ENCODE measurements at places on chromosomes 11 and 22.

- H3K27me3 ChIP-seq: no peaks in the 10 kb centered on the region
- H3K36me3 ChIP-seq: peaks cover 50% of the 10 kb centered on the region
- peaks cover 44% of the 10 kb centered on the region for H3K4me1 ChIP-seq
- H3K4me3 ChIP-seq: peak overlapping the region; percentile 93
Observed at GRCh38 chr11:70205766-70206165, 2.7 kb downstream of the FADD start.

DNA sequence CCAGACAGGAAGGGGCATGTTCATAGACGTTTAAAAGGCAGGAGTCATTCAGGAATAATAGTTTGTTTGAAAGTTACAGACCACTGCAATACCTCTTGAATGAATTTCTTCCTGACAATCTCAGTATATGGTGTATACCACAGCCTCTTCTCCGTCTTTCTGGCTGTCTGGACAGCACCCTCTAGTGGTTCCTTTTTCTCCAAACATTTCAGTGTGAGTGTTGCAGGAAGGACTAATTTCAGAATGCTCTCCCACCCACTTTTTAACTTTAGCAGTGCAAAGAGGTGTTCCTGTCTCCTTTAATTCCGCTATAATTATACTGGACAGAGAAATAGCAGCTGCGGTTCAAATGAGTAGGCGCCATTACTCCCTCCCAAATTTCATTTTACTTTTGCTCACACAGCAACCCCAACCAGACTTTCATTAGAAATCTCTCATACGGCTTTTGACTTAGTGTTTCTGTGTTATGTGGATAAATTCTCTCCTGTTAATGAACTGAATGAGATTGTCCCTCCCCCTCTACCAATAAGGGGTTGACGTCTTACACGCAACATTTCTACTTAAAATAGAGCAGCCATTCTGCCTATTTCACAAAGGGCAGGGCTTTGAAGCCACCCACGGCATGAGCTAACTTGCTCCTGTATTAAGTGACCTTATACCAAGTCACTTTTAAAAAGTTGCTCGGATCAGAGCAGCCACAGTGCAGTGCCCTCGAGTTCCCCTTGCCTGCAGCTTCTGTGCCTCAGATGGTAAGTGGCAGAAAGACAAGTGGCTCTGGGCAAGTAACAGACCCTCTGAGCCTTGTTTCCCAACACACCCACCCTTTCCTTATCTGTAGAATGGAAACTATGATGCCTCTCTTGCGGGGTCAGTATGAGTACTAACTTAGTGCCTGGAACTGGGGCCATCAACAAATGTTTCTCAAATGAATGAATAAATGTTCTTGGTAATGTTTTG, 368.6 kb downstream of the OPCML start:
- no peak overlapping the region for H3K27ac ChIP-seq
- H3K36me3 ChIP-seq: no peaks in the 10 kb centered on the region
- H3K4me1 ChIP-seq: no peaks in the 10 kb centered on the region
- H3K27me3 ChIP-seq: no peaks in the 10 kb centered on the region

GRCh38 chr11:113204280-113204679, 110.1 kb upstream of the TTC12 start:
- no peak overlapping the region for H3K4me3 ChIP-seq
- no peaks in the 10 kb centered on the region for H3K36me3 ChIP-seq
- peaks cover 14% of the 10 kb centered on the region for H3K27me3 ChIP-seq
- DNase-seq: no peak
- H3K4me1 ChIP-seq: peaks cover 7% of the 10 kb centered on the region

DNA sequence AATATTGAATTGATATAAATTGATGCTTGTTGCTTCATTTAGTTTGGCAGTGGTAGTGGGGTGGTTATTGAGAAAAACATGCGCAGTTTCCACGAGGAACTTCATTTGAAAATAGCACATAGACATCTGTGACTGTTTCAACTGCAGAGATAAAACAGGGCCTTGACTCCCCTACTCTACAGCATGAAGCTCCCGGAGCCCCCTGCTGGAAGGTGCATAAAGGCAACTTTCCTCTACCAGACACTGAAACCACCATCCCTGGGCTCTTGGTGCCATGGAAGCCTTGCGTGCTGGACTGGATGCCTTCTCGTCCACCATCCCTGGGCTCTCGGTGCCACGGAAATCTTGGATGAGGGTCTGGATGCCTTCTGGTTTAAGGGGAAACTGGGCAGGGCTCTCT, 195.9 kb downstream of the CSNK2A3 start:
- DNase-seq: peak; percentile 54
- H3K27ac ChIP-seq: no peak overlapping the region
- peaks cover 1% of the 10 kb centered on the region for H3K36me3 ChIP-seq
- H3K4me1 ChIP-seq: peaks cover 9% of the 10 kb centered on the region

DNA sequence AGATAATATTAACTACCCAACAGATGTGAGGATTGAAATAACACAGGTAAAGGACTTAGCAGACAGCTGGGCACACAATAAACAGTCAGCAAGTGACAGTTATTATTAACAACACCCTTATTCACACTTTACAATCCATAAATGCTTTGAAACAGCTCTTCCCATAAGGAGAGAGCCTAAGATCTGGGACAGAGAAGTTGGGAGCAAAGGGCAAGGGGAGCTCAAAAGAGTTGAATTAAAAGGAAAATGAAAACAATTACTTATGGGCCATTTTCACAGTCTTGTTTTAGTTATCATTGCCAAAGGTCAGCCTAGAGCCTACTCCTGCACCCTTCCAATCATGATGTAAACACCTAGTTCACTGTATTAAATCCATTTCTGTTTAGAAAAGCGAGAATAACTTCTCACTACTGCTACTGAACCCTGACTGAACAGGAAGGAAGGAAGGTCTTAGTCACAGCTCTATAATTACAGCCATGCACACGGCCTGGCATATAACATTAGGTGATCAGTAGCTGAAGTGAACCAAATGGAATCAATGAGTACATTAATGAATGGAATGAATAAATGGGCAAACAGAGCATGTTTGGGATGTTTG, 111.3 kb downstream of the PLEKHA7 start:
- H3K4me3 ChIP-seq: no peak overlapping the region
- peaks cover 4% of the 10 kb centered on the region for H3K36me3 ChIP-seq
- peak overlapping the region; percentile 83 for H3K27ac ChIP-seq
- H3K4me1 ChIP-seq: peaks cover 28% of the 10 kb centered on the region

- no peak overlapping the region for H3K27ac ChIP-seq
- DNase-seq: no peak
- peaks cover 5% of the 10 kb centered on the region for H3K27me3 ChIP-seq
- H3K4me1 ChIP-seq: peaks cover 5% of the 10 kb centered on the region
- no peaks in the 10 kb centered on the region for H3K36me3 ChIP-seq
- no peak overlapping the region for H3K4me3 ChIP-seq
Observed at GRCh38 chr11:46248289-46249102, 29.0 kb upstream of the CREB3L1 start.

- H3K27me3 ChIP-seq: no peaks in the 10 kb centered on the region
- H3K36me3 ChIP-seq: peaks cover 38% of the 10 kb centered on the region
- peaks cover 18% of the 10 kb centered on the region for H3K4me1 ChIP-seq
- H3K4me3 ChIP-seq: no peak overlapping the region
Observed at GRCh38 chr22:24088816-24089215, 77.7 kb downstream of the CABIN1 start.

GRCh38 chr22:44894321-44894720, 115.5 kb downstream of the PHF21B start:
- H3K4me1 ChIP-seq: no peaks in the 10 kb centered on the region
- H3K4me3 ChIP-seq: no peak overlapping the region

DNA sequence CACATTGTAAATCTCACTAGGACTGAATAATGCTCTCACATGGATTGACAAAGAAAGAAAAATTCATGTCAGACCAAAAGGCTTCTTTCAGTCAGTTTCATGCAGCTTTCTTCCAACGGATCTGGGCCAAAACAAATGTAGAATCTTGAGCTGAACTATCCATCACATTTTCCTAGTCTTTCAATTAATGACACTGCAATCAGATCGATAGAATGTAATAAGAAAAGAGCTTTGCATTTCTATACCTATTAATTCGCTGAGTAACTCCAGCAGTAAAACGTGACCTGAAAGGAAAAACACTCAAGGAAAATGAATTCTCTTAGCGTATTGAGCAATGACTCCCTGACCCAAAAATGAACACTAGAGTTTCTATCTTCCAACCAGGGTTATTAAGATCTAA, 194.8 kb upstream of the BLID start:
- H3K4me3 ChIP-seq: no peak overlapping the region
- no peak overlapping the region for H3K27ac ChIP-seq
- DNase-seq: no peak
- no peaks in the 10 kb centered on the region for H3K36me3 ChIP-seq
- no peaks in the 10 kb centered on the region for H3K4me1 ChIP-seq

GRCh38 chr11:46560300-46560991, 33.4 kb downstream of the AMBRA1 start:
- peak overlapping the region; percentile 91 for H3K4me3 ChIP-seq
- peak; percentile 56 for DNase-seq
- peaks cover 61% of the 10 kb centered on the region for H3K4me1 ChIP-seq
- H3K27me3 ChIP-seq: no peaks in the 10 kb centered on the region

GRCh38 chr11:102313238-102313940, 3.9 kb upstream of the BIRC3 start:
- H3K36me3 ChIP-seq: peaks cover 6% of the 10 kb centered on the region
- H3K27me3 ChIP-seq: no peaks in the 10 kb centered on the region
- H3K4me3 ChIP-seq: peak overlapping the region; percentile 62
- no peak for DNase-seq
- peak overlapping the region; percentile 88 for H3K27ac ChIP-seq
- peaks cover 45% of the 10 kb centered on the region for H3K4me1 ChIP-seq

DNA sequence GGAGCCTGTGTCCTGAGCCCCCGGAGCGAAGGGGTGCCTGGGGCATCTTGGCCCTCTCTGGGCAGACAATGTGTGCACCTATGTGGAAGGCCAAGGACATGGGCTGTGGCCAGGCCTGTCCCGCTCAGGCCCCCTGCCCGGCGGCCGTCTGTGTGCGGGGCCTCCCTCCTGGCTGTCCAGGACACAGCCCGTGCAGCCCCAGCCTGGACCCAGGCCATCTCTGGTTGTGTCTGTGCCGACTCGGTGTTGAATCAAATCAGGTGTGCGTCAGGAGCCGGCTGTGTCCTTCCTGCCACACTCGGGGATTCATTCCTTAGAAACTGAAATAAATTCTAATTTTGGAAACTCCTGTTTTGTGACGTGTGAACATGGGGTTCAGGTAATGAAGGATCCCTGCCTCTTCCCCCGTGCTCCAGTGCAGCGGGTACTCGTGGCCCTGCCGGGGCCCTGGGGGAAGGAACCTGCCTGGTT, 1.5 kb upstream of the SELENOO start:
- peaks cover 17% of the 10 kb centered on the region for H3K36me3 ChIP-seq
- DNase-seq: no peak
- H3K4me1 ChIP-seq: peaks cover 21% of the 10 kb centered on the region
- H3K27ac ChIP-seq: peak overlapping the region; percentile 38
- no peaks in the 10 kb centered on the region for H3K27me3 ChIP-seq

DNA sequence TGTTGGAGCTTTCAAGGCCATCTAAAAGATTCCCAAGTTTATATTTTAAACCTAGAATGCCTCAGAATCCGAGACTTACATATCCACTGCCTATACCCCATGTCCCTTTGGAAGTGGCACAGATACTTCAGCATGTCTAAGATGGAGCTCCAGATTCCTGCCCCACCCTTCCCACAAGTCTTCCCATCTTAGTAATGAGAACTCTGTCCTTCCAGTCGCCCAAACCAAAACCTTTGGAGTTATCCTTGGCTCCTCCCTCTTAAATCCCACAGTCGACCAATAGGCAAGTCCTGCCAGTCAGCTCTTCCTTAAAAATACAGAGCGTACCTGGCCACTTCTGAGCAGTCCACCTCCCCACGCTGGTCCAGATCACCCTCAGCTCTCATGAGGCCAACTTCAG, 4.3 kb downstream of the POLD4 start:
- H3K36me3 ChIP-seq: peaks cover 1% of the 10 kb centered on the region
- DNase-seq: no peak
- H3K27ac ChIP-seq: no peak overlapping the region

GRCh38 chr11:14542324-14542723, 22.1 kb upstream of the PSMA1 start:
- no peak overlapping the region for H3K4me3 ChIP-seq
- no peaks in the 10 kb centered on the region for H3K27me3 ChIP-seq
- no peak for DNase-seq
- H3K27ac ChIP-seq: peak overlapping the region; percentile 38
- peaks cover 58% of the 10 kb centered on the region for H3K4me1 ChIP-seq

DNA sequence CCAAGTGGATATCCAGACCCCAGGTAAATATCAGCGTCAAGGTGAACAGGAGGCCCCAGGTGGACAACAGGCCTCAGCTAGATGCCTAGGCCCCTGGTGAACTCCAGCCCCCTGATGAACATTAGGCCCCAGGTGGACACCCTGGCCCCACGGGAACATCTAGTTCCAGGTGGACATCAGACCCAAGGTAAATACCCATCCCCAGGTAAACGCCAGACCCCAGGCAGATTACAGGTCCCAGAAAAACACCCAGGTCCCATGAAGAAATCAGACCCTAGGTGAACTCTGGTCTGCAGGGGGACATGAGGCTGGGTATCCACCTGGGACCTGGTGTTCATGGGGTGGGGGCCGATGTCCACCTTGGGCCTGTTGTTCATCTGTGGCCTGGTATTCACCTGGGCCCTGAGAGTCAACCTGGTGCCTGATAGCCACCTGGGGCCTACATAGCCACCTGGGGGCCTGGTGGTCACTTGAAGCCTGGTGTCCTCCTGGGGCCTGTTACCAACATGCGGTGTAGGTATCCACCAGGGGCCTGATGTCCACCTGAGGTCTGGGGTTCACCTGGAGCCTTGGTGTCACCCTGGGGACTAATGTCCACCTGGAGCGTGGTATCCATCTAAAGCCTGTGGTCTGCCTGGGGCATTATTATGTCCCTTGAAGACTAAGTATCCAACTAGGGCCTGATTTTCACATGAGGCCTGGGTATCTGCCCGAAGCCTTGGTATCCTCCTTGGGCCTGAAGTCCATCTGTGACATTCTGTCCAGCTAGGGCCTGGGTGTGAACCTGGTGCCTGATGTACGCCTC, 56.8 kb upstream of the SEPTIN5 start:
- H3K27ac ChIP-seq: no peak overlapping the region
- no peaks in the 10 kb centered on the region for H3K4me1 ChIP-seq
- no peaks in the 10 kb centered on the region for H3K36me3 ChIP-seq
- no peak overlapping the region for H3K4me3 ChIP-seq
- peaks cover 5% of the 10 kb centered on the region for H3K27me3 ChIP-seq

DNA sequence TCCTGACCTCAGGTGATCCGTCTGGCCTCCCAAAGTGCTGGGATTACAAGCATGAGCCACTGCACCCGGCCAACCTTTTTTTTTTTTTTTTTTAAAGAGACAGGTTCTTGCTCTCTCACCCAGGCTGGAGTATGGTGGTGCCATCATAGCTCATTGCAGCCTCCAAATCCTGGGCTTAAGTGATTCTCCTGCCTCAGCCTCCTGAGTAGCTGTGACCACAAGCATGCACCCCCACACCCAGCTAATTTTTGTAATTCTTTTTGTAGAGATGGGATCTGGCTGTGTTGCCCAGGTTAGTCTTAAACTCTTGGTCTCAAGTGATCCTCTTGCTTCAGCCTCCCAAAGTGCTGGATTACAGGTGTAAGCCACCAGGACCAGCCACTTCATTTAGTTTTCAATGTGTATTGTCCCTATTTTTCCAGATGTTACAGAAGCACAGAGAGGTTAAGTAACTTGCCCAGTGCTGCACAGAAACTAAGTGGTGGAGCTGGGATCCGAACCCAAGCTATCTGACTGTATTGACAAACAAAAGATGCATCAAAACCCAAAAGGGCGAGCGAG, 55.6 kb upstream of the GRK3 start:
- H3K36me3 ChIP-seq: peaks cover 21% of the 10 kb centered on the region
- H3K4me1 ChIP-seq: no peaks in the 10 kb centered on the region
- H3K27ac ChIP-seq: no peak overlapping the region
- no peaks in the 10 kb centered on the region for H3K27me3 ChIP-seq

GRCh38 chr11:20204681-20205080, 44.4 kb upstream of the DBX1 start:
- peaks cover 71% of the 10 kb centered on the region for H3K27me3 ChIP-seq
- H3K36me3 ChIP-seq: peaks cover 2% of the 10 kb centered on the region
- no peak overlapping the region for H3K4me3 ChIP-seq
